ENCODE measurements at places on chromosomes 5 and 9.
A peak's percentile ranks its signal among the peaks of the same experiment; 100 is the strongest.

- peak; percentile 56 for DNase-seq
Observed at GRCh38 chr9:112061152-112061740, 113.9 kb downstream of the SUSD1 start.

GRCh38 chr9:30506749-30507148 lies 1877.7 kb upstream of the ACO1 start:
- DNase-seq, result no peak

- no peak for DNase-seq
Observed at GRCh38 chr5:148583421-148583965, 70.8 kb downstream of the HTR4 start.

DNA sequence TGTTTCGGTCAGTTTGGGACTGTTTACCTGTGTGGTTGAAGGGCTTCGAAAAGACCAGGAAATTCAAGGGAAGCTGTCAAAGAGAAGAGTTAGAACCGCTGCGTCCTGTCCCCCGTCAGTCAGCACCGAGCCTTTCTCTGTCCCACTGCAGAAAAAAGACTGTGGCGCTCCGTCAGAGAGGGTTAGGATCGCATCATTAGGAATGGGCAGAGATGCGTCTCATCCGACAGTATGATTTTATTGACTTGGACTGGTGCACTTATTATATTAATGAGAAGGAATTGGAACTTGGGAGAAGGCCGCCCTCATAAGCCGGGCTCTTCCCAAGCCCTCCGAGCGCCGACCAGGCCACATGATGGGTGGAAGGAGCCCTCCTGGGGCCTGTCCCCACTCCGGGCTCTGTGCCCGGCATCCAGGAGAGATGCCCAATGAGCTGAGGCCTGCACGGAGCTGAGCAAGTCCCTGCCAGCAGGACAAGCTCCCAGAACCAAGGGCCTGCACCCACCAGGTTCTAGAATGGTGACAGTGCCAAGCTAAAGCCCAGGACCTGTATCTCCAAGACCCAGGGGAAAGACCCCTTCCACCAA lies 71.5 kb downstream of the NEK6 start:
- no peak for DNase-seq

GRCh38 chr5:145554399-145554798 lies 280.7 kb downstream of the PRELID2 start:
- DNase-seq, result no peak

DNA sequence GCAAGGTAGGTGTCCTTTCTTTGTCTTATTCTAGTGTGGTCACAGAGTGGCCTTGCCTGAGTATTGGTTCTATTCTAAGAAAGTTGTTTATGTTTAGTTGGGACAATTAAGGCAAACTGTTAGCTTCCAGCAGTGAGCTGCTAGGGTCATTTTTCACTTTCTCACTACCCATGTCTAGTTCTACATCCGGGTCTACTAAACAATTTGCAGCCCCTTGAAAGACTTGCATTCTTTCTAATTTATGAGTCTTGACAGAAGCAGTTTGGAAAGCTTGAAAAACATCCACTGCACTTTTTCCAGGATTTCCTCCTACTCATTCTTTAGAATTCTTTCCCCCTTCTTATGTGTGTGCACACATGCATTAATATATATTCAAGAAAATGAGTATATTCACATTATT lies 892.2 kb upstream of the ACO1 start:
- no peak for DNase-seq

- peak; percentile 33 for DNase-seq
Observed at GRCh38 chr5:177476531-177477233, 3.2 kb upstream of the DBN1 start.

DNA sequence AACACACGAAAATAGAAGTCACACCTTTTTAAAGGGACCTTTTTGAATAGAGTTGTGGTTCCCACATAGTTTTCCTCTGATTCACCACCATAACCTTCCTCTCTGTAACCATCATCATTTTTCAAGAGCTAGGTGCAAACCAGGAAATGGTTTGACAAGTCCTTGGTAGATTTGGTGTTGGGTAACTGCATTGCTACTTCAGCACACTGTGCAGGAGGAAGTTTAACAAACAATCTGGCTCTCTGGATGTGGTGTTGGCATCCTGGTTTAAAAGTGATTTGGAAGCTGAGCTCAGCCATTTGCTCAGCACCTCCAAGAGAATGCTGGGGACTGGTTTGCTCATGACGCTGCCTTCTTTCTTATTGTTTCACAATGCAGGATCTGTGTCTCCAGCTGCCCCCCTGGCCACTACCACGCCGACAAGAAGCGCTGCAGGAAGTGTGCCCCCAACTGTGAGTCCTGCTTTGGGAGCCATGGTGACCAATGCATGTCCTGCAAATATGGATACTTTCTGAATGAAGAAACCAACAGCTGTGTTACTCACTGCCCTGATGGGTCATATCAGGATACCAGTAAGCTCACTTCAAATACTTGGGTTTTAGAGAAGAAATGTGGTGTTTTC lies 213.1 kb downstream of the RFK start:
- no peak for DNase-seq

- DNase-seq, result no peak
Observed at GRCh38 chr5:146660376-146660960, 144.5 kb upstream of the GPR151 start.

DNA sequence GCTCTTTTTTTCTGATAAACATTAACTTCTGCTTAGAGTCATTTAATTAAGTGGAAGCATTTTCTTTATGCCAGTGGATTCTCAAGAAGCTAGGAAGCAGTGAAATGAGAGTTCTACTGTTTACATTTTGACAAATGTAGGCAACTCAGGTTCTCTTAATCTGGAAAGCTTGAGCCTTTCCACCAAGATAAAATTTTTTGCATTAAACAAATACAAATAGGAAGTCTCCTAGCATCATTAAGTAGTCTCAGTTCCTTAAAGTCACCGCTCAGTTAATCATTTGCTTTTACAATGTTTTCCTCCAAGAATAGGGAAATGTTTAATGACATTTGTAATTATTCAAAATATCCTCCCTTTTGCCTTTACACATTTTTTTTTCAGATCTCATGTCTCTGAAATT lies 290.4 kb upstream of the PDE4D start:
- DNase-seq, result no peak

DNA sequence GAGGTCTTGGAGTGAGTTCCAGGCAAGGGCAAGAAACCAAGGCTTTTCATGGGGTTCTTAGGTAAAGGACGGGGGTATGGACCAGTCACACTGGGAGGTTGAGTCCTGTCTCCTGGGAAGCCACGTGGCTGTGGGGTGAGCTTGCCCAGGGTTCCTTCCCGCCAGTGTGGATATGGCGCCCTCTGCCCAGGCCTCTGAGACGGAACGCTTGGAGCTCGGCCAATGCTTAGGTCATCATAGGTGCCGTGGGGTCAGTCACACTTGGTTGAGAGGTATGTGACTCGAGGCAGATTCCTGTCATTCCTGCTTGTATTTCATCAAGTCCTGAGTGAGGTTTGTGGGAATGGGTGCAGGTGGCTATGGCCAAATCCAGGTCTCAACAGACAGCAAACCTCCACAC lies 46.2 kb downstream of the TENT4A start:
- peak; percentile 66 for DNase-seq

DNA sequence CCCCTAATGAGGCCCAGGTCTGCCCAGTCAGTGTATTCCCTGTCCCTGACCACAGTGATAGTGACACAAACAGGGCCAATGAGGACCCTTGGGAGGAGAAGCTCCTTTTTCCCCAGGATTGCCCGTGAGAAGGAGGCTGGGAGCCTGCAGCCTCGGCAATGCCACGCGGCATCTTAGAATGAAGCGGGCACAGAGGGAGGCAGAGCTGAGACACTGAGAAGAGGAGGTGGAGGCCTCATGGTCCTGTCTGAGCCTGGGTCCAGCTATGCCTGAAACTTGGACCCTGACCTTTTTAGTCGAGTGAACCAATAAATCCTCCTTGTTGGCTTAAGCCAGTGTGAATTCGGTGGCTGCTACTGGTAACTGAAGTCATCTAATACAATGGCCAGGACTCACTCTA lies 28.4 kb downstream of the STC2 start:
- DNase-seq, result peak; percentile 65

DNA sequence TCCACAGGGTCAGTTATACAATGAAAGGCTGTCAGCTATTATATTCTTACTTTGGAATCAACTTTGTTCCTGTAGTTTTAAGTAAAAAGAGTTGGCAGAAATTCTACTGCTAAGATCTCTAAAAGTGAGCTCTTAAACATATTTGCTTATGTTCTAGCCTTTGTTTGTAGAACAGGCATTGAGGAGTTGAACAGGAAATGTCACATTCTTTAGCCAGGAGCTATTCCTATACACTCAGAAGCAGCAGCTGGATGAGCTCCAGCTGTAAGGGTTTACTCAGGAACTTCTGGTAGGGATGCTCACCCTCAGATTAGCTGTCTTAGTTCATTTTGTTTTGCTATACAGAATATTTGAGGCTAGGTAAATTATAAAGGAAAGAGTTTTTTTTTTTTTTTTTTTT lies 22.4 kb upstream of the SPINK14 start:
- DNase-seq, result peak; percentile 77

DNA sequence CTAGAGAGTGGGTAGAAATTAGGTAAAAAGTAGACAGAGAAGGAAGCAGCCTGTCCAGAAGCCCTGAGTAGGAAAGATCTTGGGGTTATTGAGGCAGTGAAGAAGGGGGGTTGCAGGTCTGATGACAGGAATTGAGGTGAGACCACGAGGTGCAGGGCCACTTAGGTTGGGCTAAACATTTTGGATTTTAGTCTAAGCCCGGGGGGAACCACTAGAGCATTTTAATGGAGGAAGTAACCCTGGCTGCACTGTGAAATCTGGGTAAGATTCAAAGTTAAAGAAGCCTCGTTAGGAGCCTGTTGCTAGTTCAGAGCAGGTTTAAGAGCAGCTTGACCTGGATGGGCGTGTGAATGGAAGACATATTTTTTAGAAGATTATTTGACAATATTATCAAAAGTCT lies 38.3 kb downstream of the MAP3K1 start:
- no peak for DNase-seq

GRCh38 chr9:89712283-89712682 lies 107.5 kb downstream of the GADD45G start:
- DNase-seq, result no peak

GRCh38 chr5:150625831-150626746 lies 14.4 kb upstream of the SYNPO start:
- no peak for DNase-seq

- DNase-seq, result no peak
Observed at GRCh38 chr9:73951147-73951546, 546.0 kb upstream of the RORB start.

GRCh38 chr5:156892223-156892622 lies 42.1 kb downstream of the PPP1R2B start:
- DNase-seq, result no peak

- no peak for DNase-seq
Observed at GRCh38 chr9:29282121-29282520, 1708.8 kb upstream of the C9orf72 start.

- no peak for DNase-seq
Observed at GRCh38 chr9:119026120-119026519, 343.1 kb downstream of the BRINP1 start.

GRCh38 chr5:118775790-118776499 lies 212.4 kb downstream of the DTWD2 start:
- no peak for DNase-seq

GRCh38 chr5:171695804-171696203 lies 89.8 kb upstream of the SMIM23 start:
- no peak for DNase-seq

GRCh38 chr9:5846501-5846921 lies 13.6 kb upstream of the ERMP1 start:
- no peak for DNase-seq

- no peak for DNase-seq
Observed at GRCh38 chr9:93645149-93645889, 68.9 kb downstream of the PHF2 start.

- no peak for DNase-seq
Observed at GRCh38 chr5:74179179-74179578, 461.3 kb downstream of the ENC1 start.

DNA sequence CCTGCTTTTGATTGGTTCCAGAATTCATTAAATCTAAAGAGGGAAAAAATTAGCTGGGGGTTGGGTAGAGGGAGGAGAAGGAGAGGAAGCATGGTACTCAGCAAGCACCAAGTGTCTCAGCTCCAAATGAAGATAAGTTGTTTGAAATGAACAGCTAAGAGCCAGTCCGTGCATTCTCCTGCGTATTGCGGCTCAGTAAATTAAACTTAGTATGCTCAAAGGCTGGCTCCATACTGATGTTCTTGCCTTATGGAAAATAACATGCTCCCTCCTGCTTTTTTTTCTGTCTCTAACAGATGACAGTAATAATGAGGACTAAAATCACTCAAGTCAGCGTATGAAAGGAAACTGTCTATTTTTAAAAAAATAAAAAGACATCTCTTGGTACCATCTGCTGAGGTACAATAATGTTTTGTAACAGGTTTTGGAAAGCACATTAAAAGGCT lies 161.0 kb downstream of the SPATA31D1 start:
- DNase-seq, result no peak

GRCh38 chr9:136714096-136714892 lies 1.9 kb downstream of the DIPK1B start:
- no peak for DNase-seq

All from HepG2 (cell line).